Heart right ventricle (tissue), 16 donors: ENCODE measurements at places on chromosomes 4 and X. TPM values are rescaled to one million over a fixed set of nuclear protein-coding genes. Genes with fewer than 3 reads are reported as not detected.

Gene PRR27
- not detected for total RNA-seq

Gene HMX1
- not detected for total RNA-seq

Gene FRMPD4
- 4.1 TPM for total RNA-seq

Gene RASSF6
- total RNA-seq = not detected

Gene RHOXF1
- total RNA-seq = 0.45 TPM

Gene OPRPN
- total RNA-seq = not detected

Gene TMPRSS11F
- total RNA-seq = not detected

Gene SYTL5
- not detected for total RNA-seq

Gene TMEM271
- not detected for total RNA-seq

Gene TRPC5OS
- not detected for total RNA-seq

Gene MAGEB1
- total RNA-seq = not detected

DNA sequence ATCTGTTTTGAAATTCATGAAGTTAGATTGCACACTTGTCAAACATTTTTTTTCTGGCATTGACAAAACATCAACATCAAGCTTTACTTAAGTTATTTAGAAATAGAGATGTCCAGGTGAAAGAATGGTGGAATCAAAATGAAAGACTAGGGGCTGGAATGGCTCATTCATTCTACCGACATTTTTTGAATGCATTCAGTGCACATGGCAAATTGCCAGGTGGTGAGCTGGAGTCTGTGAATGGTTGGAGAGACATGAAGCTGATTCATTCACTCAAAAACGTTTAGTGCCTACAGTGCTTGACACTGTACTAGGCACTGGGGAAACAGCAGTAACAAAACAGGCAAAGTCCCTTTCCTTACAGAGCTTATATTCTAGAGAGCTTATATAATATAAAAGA, 292.4 kb downstream of the PPP1R2C start:
- no peak for DNase-seq

DNA sequence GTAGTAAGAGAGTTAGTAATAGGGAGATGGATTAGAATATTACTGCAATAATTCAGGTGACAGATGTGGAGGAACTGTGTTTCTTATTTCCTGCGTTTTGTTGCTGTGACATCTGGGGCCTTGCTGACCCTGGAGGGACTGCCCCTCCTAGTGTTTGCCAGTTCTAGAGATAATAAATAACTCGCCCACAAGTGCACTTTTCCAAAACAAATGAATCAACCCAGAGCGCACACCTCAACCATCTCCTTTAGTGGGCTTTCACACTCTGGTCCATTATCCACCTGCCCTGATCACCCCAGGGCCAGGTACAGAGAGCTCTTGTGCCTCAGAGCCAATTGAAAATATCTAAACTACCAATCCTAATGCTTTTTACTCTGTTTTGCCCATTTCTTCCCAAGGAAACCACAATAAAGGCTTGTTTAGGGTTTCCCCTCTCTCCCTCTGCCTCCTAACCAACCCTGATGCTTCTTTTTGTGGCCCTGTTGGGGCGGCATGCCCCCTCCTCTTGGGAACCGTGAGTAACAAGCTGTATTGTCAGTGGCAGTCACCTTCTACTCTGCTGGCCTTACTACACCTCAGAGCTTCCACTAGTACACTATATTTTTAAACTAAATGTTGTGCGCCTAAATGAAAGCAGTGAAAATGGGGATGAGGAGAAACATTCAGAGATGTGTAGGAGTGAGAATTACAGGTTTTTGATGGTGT, 270.5 kb downstream of the TENM3 start:
- no peak for DNase-seq

- DNase-seq = no peak
These were observed 16.4 kb downstream of the OTC start for GRCh38 chrX:38368774-38369173.

DNA sequence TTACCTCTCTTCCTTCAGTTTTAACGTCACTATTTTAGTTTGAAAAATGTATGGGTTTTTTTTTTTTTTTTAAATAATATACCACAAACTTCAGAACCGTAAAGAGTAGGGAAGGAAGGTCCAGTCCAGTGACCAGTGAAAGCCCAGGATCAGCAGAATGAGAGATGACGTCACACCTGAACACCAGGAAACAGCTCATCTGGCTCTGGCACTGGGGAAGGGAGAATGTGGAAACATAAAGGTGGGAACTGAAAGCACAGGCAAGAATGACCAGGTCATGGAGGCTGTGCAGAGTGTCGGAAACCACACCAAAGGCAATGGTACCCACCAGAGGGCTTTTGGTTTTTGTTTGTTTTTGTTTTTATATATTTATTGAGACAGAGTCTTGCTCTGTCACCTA, 141.2 kb downstream of the DHX15 start:
- DNase-seq = no peak

DNA sequence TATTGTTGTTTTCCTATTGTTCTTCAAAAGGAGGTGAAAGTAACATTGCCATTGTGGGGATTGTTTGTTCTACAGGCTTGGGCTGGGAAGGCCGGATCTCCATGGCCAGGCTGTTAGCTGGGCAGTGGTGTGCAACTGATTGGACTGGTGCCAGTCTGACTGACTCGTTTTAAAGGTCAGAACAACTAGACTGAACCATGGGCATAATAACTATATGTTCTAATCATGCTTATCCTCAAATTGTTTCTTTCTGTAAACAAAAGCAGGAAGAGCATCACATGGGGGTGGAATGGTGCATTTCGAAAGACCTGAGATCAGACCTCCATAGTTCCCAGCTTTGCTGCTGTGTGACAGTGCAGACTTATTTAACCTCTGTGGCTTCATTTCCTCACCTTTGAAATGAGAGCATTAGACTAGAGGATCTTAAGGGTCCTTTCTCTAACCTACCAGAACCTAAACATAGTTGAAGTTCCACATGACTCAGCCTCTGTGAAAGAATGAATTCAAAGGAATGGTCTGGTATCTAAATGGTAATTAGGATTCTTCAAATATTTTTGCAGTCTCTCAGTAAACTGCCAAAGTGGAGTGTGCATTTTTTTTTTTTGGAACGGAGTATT, 66.7 kb upstream of the PGRMC2 start:
- peak; percentile 33 for DNase-seq

DNA sequence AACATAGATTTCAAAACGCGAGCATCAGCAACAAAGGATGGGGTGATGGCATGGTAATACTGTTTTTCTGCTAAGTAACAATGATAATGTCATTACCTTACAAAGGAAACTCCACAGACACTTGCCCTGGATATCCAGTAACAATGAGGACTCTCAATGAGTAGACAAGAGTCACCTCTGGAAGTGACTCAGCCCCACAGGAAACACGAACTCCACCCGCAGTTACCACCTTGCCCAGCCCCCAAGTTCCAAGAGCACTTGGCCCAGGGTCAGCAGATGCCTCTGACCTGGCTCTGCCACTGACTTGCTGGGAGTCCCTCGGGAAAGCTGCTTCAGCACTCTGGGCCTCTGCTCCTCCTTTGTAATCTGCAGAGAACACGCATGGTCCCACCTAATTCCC, 110.3 kb upstream of the MAP3K15 start:
- DNase-seq = no peak

GRCh38 chr4:8818063-8818881, 53.4 kb downstream of the HMX1 start:
- no peak for DNase-seq

GRCh38 chr4:957581-958313, 15.6 kb downstream of the DGKQ start:
- peak; percentile 15 for DNase-seq

- no peak for DNase-seq
These were observed 5.0 kb downstream of the RPL36A start for GRCh38 chrX:101395789-101396188.

DNA sequence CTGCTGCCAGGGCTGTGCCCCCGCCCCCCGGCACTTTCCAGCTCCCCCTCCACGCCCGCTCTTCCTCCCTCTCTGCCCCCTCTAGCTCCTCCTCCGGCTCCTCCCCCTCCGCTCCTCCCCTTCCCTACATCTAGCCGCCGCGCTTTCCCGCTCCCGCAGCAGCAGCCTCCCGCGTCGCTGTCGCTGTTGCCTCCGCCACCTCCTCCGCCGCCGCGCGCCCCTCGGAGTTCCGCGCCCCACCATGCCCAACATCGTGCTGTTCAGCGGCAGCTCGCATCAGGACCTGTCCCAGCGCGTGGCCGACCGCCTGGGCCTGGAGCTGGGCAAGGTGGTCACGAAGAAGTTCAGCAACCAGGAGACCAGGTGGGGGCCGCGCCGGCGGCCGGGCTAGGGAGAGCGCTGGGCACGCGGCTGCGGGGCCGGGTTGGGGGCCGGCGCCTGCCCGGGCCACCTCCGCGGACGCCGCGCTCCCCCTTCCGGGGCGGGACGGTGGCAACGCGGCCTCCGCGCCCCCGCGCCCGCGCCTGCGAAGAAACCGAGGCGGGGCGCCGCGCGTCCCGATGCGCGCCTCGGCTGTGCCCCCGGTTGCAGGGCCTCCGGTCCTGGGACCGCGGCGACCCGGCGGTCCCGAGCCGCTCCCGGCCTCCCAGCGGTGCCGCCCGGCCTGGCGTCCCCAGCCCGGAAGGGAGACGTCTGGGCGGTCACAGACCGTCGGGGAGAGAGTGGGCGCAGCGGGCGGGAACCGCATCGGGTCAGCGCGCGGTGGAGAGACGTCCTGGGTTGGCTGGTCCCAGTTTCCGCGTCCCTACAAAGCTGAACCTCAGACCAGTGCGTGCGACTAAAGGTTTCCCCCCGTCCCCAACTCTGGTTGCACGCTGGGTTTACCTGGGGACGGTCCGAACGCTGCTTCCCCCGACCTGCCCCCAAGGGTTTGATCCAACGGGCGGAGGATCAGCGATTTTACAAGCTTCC, at the start of gene PRPS2:
PRPS2 (plus strand) TSS at position 156 of the 972 bp plus-strand sequence; CDS start at position 242, 86 bp downstream.
- peak; percentile 61 for DNase-seq

GRCh38 chr4:42339935-42340406, 57.3 kb upstream of the SHISA3 start:
- DNase-seq = peak; percentile 55

- no peak for DNase-seq
These were observed 133.4 kb downstream of the KLHL8 start for GRCh38 chr4:87087015-87087414.

- DNase-seq = peak; percentile 84
These were observed at the start of gene FAM13A for GRCh38 chr4:89056953-89057398. Gene FAM13A (minus strand): TSS chr4:89057185. CDS start chr4:89056964, 221 bp downstream.

- no peak for DNase-seq
These were observed 70.7 kb downstream of the ANKRD50 start for GRCh38 chr4:124641715-124642381.

- no peak for DNase-seq
These were observed 1470.8 kb upstream of the ADGRL3 start for GRCh38 chr4:59729321-59729720.

GRCh38 chr4:6694177-6694901, 661 bp downstream of the S100P start:
- DNase-seq = no peak

- DNase-seq = peak; percentile 43
These were observed at the start of gene GUCY1A1 for GRCh38 chr4:155666344-155667221. Gene GUCY1A1 (plus strand): TSS chr4:155666848. CDS start chr4:155696868, 30,020 bp downstream.

DNA sequence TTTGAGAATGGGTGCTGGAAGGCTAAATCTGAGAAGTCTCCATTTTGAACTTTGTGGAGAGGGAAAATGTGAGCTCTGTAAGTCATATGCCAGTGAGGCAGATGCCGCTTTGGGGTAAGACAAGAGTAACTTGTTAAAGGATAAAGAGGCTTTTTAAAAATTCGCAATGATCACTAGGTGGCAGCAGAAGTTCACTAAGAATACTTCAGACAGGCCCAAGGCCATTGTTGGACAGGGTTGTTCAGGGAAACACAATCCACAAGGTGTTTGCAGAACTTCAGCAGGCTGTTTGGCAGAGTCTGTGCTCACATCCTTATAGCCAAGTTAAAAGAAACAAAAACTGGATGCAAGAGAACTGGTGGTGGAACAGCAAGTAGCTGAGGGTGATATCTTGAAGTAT, 13.7 kb upstream of the PIGA start:
- DNase-seq = no peak

DNA sequence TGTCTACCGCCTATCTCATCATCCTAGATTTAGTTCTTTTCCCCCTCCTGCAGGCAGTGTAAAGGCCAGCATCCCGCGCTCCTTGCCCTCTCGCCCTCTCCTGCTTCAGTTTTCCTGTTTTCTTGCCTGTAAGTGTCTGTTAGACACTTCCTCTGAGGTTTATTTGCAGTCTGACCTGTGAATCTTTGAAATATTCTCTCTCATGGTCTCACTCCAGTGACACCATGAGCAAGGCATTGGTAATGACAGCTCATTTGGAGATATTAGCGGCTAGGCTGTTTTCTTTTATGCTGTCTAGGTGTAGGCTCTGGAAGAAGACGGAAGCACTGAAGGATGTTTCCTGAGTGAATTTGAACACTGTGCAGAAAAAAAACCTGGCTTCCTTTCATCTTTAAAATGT, 179.6 kb downstream of the KDR start:
- no peak for DNase-seq

DNA sequence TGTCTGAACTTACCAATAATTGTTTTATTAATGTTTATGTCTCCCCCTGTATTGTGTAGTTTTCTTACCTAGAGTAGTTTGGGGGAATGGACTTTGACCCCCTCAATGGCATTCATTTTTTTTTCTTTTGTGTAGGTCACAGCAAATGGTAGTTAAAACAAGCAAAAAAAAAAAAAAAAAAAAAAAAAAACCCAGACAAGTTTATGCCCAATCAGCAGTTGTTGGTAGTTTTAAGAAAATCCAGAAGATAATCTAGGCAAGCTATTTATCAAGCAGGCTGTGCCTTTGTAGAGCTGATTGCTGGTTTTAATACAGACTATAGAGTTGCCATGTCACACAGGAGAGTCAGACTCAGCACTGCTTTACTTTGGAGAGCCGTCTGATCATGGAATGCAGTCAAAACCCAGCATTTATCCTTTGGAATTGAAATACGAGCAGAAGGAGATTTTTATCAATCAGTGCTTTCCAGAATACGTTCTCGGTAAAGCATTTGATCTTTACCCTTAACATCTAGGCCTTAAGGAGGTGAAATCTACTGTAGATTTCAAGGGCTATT, 16.6 kb downstream of the DCUN1D4 start:
- no peak for DNase-seq

DNA sequence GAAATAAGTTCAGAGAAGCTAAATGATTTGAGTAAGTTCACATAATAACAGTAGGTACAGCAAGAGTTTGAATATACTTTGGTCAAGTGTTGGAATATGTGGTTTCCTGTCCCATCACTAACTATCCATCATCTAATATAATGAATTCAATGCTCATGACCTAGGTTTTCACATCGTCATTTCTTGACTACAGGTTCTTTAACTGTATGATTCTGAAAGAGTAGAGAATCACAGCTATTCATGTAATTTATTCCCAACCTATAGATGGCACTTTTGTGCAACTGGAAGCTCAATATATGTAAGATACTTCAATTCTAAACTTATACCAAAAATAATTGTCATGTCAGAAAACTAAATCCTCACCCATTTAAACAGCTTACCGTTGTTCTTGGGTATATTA, 53.1 kb downstream of the TIGD2 start:
- DNase-seq = no peak

DNA sequence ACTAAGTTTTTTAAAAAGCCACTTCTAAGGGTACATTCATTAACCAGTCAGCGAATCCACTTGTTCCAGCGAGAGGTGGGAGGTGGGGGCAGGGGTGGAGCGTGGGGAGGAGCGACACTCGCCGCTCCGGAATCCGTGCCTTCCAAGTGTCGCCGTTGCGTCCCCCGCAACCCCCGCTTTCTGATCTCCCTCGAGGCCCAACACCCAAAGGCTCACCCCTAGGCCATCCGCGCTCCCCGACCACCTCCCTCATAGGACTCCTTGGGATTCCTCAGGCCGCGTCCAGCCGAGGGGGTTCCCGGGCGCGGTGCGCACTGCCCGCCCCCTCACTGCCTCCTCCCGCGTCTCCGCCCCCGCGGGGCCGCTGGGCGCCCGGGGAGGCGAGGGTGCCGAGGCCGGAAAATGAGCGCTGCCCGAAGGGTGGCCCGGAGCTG, 108.1 kb upstream of the STOX2 start:
- peak; percentile 53 for DNase-seq
